ENCODE measurements at places on chromosomes 5 and 9.

- no peak for DNase-seq
These were observed 51.9 kb downstream of the SLC25A46 start for GRCh38 chr5:110790673-110791072.

DNA sequence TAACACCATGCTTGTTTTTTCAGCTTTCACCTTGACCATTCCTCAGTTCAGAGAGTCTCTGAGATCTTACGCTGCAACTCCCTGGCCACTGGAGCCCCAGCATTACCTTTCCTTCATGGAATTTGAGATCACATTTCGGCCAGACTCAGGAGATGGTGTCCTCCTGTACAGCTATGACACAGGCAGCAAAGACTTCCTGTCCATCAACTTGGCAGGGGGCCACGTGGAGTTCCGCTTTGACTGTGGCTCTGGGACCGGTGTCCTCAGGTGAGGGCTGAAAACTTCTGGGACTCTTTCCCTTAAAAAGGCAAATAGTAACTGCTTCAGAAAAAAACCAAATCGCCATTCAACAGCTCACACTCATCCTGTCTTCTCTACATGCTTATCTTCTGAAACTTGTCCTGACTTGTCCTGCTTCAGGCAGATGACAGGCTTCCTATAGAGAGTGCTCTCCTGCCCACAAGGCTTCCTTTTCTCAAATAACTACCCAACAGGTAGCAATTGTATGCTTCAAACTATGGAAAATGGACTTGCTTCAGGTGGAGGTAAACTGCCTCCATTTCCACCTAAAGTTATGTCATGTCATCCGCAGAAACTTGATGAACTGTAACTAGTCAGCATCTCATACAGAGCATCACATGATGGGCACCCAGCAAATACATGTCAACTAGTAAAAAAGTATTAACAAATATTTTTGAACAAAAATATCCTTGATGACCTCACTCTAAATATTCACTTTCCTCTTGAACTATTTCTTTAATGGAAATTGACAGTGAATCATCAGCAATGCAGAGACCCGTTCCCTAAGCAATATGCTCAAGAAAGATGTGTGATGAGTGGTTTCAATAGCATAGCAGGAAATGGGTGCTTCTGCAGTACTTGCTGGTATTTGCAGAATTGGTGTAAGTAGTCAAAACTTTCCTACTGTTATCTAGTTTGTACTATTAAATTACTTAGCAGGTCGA, 129.2 kb downstream of the LIFR start:
- no peak for DNase-seq

GRCh38 chr5:67238191-67238590, 41.6 kb upstream of the CD180 start:
- DNase-seq, result no peak

GRCh38 chr5:150703762-150704161, 2.9 kb upstream of the RBM22 start:
- DNase-seq, result no peak

- no peak for DNase-seq
These were observed 378.6 kb downstream of the ICE1 start for GRCh38 chr5:5800801-5801761.

GRCh38 chr5:149261246-149261645, 10.4 kb upstream of the AFAP1L1 start:
- DNase-seq, result no peak

GRCh38 chr9:14402583-14402982, 88.6 kb upstream of the NFIB start:
- DNase-seq, result no peak

- peak; percentile 9 for DNase-seq
These were observed 3.4 kb upstream of the RXRA start for GRCh38 chr9:134322781-134323241.

- no peak for DNase-seq
These were observed 203.7 kb downstream of the ADAMTS12 start for GRCh38 chr5:33688066-33688465.

DNA sequence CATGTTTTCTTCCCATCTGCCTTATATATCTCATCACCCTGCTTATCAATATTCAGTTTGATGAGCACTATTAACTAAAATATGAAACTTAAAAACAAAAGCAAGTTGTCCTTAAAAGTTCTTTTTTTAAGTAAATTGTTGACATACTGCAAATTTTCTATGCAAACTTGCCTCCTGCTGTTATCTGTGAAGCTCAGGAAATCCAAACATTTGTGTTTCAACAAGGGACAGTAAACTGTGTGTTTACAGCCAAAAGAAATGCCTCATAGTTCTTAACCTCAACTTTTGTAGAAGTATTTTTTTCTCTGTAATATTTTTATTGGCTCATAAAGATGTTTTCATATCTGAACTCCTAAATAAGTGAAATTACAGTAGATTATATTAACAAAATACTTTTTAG, 7.7 kb upstream of the TTC23L start:
- DNase-seq, result no peak

- no peak for DNase-seq
These were observed 17.1 kb downstream of the APBA1 start for GRCh38 chr9:69655065-69655464.
